MCF 10A (cell line): ENCODE measurements at places on chromosomes 2 and 18.

GRCh38 chr18:49041435-49042245 is 90.9 kb upstream of the SMAD7 start:
- H3K4me1 ChIP-seq, result no peaks in the 10 kb centered on the region
- H3K27me3 ChIP-seq, result no peaks in the 10 kb centered on the region
- no peak overlapping the region for H3K27ac ChIP-seq
- no peak overlapping the region for H3K4me3 ChIP-seq

- H3K36me3 ChIP-seq, result no peaks in the 10 kb centered on the region
- H3K4me3 ChIP-seq, result no peak overlapping the region
- H3K27ac ChIP-seq, result no peak overlapping the region
- no peaks in the 10 kb centered on the region for H3K27me3 ChIP-seq
- DNase-seq, result no peak
These were observed 113.1 kb upstream of the SRD5A2 start for GRCh38 chr2:31693882-31694281.

- no peaks in the 10 kb centered on the region for H3K27me3 ChIP-seq
- no peaks in the 10 kb centered on the region for H3K36me3 ChIP-seq
- H3K4me3 ChIP-seq, result no peak overlapping the region
- no peak overlapping the region for H3K27ac ChIP-seq
- no peak for DNase-seq
- no peaks in the 10 kb centered on the region for H3K4me1 ChIP-seq
These were observed 352.7 kb upstream of the CDH2 start for GRCh38 chr18:28529644-28530043.

DNA sequence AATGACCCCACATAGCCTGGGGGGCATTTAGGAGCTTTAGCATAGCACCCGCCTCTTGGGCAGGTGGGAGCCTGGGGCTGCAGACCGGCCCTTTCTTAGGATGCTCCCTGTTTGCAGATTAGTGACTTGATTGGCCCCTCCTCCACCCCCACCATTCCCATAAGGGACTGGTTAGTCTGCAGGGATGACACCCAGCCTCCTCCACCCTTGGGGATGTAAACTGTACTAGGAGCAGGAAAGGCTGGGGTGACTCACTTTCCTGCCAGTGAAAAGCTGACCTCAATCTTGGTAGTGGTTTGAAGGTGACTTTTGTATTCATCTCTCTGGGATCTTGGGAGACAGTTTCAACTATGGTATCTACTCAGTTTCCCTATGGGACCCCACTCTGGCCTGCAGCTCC is 24.2 kb downstream of the CTIF start:
- peak; percentile 79 for DNase-seq
- peaks cover 6% of the 10 kb centered on the region for H3K36me3 ChIP-seq
- peaks cover 27% of the 10 kb centered on the region for H3K4me1 ChIP-seq

GRCh38 chr2:1591978-1592907 is 152.1 kb downstream of the PXDN start:
- no peak overlapping the region for H3K4me3 ChIP-seq
- H3K4me1 ChIP-seq, result peaks cover 15% of the 10 kb centered on the region
- H3K27ac ChIP-seq, result no peak overlapping the region
- H3K27me3 ChIP-seq, result no peaks in the 10 kb centered on the region
- peak; percentile 45 for DNase-seq

DNA sequence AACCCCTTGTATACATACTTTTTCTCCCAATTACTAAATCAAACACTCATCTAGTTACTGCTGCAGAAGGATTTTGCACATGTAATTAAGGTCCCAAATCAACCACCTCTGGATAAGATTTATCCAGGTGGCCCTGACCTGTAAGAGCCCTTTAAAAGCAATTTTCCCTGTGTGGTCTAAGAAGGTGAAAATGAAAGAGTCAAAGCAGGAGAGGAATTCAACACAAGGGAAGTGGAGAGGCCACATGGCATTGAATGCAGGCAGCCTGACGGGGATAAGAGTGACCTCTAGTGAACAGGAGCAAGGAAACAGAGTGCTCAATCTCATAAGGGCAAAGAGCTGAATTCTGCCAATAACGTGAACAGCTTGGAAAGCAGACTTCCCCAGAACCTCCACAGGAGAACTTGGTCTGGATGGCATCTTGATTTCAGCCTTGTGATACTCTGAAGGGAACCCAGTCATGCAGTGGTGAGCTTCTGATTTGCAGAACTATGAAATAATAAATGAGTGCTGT is 27.2 kb downstream of the PPP3R1 start:
- peak overlapping the region; percentile 56 for H3K4me3 ChIP-seq
- no peaks in the 10 kb centered on the region for H3K27me3 ChIP-seq
- H3K27ac ChIP-seq, result peak overlapping the region; percentile 74
- H3K4me1 ChIP-seq, result peaks cover 28% of the 10 kb centered on the region

GRCh38 chr2:70985956-70986355 is 7.5 kb downstream of the ANKRD53 start:
- no peaks in the 10 kb centered on the region for H3K4me1 ChIP-seq
- no peak overlapping the region for H3K27ac ChIP-seq
- H3K27me3 ChIP-seq, result no peaks in the 10 kb centered on the region
- H3K36me3 ChIP-seq, result peaks cover 31% of the 10 kb centered on the region
- no peak overlapping the region for H3K4me3 ChIP-seq
- DNase-seq, result no peak

- no peaks in the 10 kb centered on the region for H3K27me3 ChIP-seq
- DNase-seq, result no peak
- no peak overlapping the region for H3K4me3 ChIP-seq
- peak overlapping the region; percentile 29 for H3K27ac ChIP-seq
These were observed 128.8 kb upstream of the TTC39C start for GRCh38 chr18:23885750-23886149.
